Hepatocyte (in vitro differentiated cells): ENCODE measurements at places on chromosomes 3 and 15. TPM values are rescaled to one million over a fixed set of nuclear protein-coding genes. Genes with fewer than 3 reads are reported as not detected.

The DUOXA2 gene
- total RNA-seq, result 13.8 and 24.6 TPM in 2 replicates

The TMC3 gene
- 0.12 and 0.43 TPM in 2 replicates for total RNA-seq

GRCh38 chr15:90677807-90678790 is 39.0 kb upstream of the BLM start:
- H3K27me3 ChIP-seq, result no peaks in the 10 kb centered on the region
- no peak for DNase-seq
- no peak overlapping the region for H3K4me3 ChIP-seq
- H3K27ac ChIP-seq, result no peak overlapping the region
- no peaks in the 10 kb centered on the region for H3K36me3 ChIP-seq

DNA sequence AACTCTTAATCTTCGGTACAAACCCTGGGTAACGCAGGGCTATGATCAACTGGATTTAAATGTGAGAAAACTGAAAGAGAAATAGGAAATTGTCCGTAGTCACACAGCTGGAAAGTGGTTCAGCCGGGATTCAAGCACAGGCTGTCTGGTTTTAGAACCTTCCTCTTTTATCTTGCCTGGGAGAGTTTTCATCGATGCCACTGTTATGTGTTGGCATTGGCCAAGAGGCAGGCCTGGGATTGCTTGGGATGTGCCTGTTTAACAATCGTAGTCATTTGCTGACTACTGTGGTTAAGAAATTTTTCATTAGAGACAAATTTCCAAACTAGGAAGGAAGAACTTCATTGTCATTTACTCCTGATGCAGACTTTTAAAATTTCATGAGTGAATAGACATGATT is 4.3 kb downstream of the MCTP2 start:
- no peaks in the 10 kb centered on the region for H3K27me3 ChIP-seq
- no peak overlapping the region for H3K27ac ChIP-seq
- DNase-seq, result no peak
- no peak overlapping the region for H3K4me3 ChIP-seq
- no peaks in the 10 kb centered on the region for H3K36me3 ChIP-seq
- peaks cover 5% of the 10 kb centered on the region for H3K4me1 ChIP-seq

GRCh38 chr15:85582131-85583079 is 202.0 kb downstream of the AKAP13 start:
- DNase-seq, result peak; percentile 22
- no peak overlapping the region for H3K4me3 ChIP-seq
- H3K27me3 ChIP-seq, result no peaks in the 10 kb centered on the region

GRCh38 chr3:39278616-39278935 is 1.3 kb downstream of the CX3CR1 start:
- DNase-seq, result no peak
- H3K27ac ChIP-seq, result no peak overlapping the region
- H3K4me1 ChIP-seq, result no peaks in the 10 kb centered on the region
- H3K4me3 ChIP-seq, result no peak overlapping the region
- no peaks in the 10 kb centered on the region for H3K36me3 ChIP-seq

The LRRC34 gene
- total RNA-seq, result 0.97 and 1.0 TPM in 2 replicates

DNA sequence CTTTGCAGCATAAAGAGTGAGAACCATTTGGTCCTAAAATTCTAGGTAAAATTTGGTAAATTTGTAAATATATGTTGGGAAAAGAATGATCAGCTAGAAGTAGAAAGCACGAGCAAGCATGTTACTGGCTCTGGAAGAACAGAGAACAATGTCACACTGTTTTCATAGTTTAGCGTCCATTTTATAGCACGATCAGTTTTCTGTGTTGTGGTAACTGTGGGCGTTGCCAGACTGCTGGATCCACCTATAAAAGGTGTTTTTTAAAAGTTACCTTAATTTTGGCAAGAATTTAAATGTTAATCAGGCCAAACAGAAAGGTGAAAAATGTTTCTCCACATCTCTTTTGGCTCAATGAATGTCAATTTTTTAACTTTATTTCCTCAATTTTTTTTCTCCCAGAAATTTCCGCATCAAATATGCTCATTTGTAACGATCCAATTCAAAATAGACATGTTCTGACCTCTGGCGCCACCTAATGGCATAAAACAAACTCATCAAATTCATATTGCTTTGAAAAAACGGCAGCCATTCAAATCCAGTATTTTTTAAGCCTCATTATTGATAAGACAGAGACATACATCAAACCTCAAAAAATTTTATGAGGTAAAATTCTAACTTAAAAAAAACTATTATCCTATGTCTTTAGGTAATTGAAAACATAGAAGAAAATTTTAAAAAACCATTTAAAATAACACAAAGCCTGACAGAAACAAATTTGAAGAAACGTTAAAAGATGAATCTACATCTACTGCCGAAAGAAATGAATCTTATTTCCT is 5.5 kb upstream of the GP5 start:
- DNase-seq, result peak; percentile 67
- H3K27ac ChIP-seq, result no peak overlapping the region
- no peaks in the 10 kb centered on the region for H3K27me3 ChIP-seq
- no peaks in the 10 kb centered on the region for H3K36me3 ChIP-seq

DNA sequence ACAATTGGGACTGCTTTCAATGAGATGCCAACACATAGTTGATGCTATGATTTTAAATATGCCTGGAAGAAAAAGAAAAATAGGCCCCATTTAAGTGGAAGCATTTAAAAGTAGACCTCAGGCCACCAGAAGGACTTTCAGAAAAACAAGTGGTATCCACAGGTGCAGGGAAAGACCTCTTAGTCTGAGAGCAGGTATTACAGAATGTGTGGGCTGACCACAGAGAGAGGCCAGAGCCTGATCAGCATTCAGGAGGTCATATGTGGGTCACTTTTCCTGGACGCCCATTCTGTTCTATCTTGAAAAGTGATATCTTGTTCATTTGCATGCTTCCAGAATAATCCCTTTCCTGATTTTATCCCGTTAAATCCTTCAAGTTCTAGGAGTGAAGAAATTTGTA is 95.5 kb downstream of the GABRG3 start:
- H3K27ac ChIP-seq, result no peak overlapping the region
- H3K4me1 ChIP-seq, result no peaks in the 10 kb centered on the region
- no peak overlapping the region for H3K4me3 ChIP-seq
- H3K27me3 ChIP-seq, result no peaks in the 10 kb centered on the region
- no peaks in the 10 kb centered on the region for H3K36me3 ChIP-seq

DNA sequence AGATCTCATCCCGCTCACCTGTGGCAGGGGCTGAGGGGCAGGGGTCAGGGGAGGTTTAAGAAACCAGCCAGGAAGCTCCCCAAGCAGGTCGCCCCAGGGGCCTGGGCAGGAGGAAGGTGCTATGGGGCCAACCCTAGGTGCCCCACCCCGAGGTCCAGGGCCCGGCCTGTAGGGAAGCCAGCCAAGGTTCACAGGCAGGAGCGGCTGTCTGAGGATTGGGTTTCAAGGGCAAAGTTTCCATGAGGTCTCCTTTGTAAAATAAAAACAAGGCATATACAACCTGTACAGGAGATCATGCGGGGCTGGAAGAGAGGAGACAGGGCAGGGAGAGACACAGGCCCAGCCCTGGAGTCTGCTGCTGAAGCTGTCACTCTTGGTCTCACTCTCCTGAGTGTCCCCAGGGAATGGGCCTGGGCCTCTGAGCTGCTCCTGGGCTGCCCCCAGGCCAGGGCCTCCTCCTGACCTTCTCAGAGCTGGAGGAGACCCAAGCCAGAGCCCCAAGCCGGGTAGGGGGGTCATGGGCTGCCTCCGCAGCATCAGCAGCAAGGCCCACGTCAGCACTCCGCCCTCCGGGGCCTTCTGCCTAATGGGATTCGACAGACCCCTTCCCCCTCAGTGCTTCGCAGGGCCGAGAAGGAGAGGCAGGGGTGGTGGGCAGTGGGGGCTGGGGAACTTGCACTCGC is 5.5 kb downstream of the CPLX3 start:
- peaks cover 27% of the 10 kb centered on the region for H3K27me3 ChIP-seq
- DNase-seq, result no peak
- H3K27ac ChIP-seq, result no peak overlapping the region

DNA sequence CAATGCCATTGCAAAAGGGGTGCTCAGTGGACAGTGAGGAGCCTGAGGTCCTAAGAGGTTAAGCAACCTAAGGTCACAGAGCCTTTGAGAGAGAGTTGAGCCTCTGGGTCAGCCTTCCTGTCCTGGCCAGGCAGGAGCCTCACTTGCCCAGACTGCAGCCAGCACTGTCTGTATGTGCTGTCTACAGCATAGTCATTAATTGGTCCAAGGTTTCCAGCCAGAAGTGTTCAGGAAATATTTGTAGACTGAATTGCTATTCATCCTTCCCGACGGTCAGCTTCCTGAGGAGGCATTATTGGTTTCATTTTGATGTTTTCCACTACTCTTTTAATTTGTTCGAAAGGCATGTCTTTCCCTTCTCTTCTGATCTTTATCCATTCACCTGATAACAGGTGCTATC is 8.1 kb downstream of the SEC13 start:
- no peak overlapping the region for H3K4me3 ChIP-seq
- no peak for DNase-seq
- no peak overlapping the region for H3K27ac ChIP-seq
- no peaks in the 10 kb centered on the region for H3K36me3 ChIP-seq
- H3K4me1 ChIP-seq, result peaks cover 8% of the 10 kb centered on the region

The SLCO2A1 gene
- 2.2 and 2.3 TPM in 2 replicates for total RNA-seq

DNA sequence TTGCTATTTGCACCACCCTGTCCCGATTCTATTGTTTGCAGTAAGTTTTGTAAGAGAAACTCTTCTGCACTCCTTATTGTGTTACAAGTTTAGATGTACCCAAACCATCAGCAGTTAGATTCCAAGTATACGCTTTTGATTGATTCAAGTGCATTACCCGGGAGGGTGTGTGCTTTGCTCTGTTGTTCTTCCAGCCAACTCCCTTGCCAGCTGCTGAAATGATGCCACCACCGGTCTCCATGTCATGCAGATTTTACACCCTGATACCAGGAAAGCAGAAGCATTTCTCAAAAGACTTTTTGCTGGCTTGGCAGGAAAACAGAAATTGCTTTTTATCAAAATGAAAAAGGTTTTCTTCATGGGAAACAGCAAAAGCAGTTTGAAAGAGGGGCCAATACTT is 1006.6 kb upstream of the CFAP20DC start:
- no peaks in the 10 kb centered on the region for H3K4me1 ChIP-seq
- H3K27ac ChIP-seq, result peak overlapping the region; percentile 29
- H3K4me3 ChIP-seq, result no peak overlapping the region
- H3K36me3 ChIP-seq, result no peaks in the 10 kb centered on the region
- no peak for DNase-seq

The KBTBD13 gene
- total RNA-seq, result not detected in 2 replicates

The ACOX2 gene
- 20.1 and 26.2 TPM in 2 replicates for total RNA-seq
